ENCODE measurements at places on chromosomes 6 and 20.

- no peak for DNase-seq
Measured at GRCh38 chr20:41671143-41671542, 53.0 kb upstream of the CHD6 start.

DNA sequence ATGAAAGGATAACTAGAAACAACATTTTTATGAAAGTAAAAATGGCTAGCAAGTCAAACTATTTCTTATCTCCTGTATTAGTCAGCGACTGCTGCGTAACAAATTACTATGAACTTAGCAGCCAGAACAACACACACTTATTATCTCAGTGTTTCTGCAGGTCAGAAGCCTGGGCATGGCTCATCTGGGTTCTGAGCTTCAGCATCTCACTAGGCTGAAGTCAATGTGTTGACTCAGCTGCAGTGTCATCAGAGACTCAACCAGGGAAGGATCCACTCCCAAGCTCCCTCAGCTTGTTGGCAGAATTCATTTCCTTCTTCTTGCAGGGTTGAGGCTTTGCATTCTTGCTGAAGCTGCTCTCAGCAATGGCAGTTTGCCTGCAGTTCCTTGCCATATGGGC is 33.2 kb upstream of the IGF2R start:
- no peak for DNase-seq

DNA sequence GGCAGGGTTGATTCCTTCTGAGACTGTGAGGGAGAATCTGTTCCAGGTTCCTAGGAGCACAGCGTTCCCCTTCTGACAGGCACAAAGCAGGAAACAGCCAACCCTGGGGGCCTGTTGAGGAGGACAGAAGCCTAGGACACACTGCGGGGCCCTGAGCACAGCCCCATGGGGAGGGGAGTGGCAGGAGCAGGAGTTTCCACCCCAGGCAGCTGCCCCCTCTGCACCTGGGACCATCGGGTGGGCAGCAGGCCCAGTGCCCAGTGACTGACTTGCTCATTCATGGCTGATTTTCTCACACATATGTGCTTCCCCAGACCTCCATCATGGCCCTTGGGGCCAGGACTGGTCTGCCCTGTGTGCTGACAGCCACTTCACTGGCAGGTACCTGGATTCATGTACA is 6.2 kb upstream of the SLC22A1 start:
- no peak for DNase-seq

DNA sequence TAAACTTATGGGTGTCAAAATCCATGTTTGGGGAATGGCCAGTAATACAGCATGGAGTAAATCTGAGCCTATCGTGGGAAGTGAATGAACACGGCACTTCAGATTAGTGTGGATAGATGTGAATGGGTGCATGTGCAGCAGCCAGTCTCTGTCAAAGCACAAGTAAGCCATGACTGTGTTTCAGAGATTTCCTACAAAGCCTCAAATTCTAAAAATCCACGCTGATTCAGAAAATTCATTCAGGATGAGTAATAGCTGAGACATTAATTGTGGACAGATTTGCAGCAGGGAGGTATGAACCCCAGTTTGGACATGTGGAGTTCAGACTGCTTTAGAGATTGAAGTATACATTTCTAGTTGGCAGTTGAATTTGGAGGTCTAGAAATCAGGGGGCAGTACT is 115.1 kb downstream of the QKI start:
- DNase-seq: no peak

- DNase-seq: peak; percentile 54
Measured at GRCh38 chr6:98832284-98833056, 1.9 kb upstream of the POU3F2 start.

GRCh38 chr6:79874531-79875134 is 72.7 kb downstream of the ELOVL4 start:
- peak; percentile 17 for DNase-seq

DNA sequence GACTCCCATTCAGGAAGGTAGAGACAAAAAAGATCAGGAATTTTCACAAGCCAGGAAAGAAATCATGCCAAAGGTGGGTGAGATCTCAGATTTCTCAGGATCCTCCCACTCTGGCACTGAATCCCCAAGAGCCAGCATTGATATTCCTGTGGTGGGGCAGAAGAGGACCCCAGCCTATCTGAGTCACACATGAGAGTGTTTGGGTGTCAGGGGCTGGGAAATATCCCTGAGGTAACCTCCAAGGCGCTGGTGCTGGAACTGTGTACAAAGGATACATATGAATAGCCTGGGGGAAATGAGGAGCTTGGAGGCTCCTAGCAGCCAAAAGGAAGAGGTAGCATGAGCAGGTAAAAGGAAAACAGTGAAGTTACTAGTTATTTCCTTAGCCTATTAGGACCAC is 369.4 kb downstream of the BTBD9 start:
- DNase-seq: no peak

GRCh38 chr6:34648806-34649205 is 47.8 kb downstream of the ILRUN start:
- DNase-seq: no peak

DNA sequence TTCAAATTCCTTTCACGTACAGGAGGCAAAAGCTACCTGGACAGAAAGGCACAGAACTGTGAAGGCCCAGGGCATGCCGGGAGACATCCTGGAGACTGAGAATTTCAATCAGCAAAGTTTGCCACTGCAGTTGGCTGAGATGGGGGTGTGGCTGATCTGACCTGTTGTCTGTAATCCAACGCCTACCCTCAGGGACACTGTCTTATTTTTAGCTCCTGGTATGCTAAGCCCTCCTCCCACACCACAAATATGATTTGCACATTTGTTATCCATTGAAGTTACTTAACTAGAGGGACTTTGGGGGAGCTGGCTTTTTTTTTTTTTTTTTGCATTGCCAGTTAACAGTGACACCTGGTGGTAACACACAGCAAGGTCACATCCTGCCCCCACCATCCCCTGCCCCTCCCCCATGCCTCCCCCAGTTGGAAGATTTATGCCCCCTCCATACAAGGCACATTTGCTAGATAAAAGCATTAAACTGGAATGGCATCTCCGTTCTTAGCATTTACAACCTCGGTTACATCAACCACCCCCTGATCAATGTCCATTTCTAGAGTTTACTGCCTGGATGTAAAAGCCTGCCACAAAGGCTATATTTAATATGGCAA is 40.4 kb downstream of the TTI1 start:
- peak; percentile 31 for DNase-seq

GRCh38 chr20:24690408-24690807 is 221.0 kb downstream of the SYNDIG1 start:
- DNase-seq: no peak

DNA sequence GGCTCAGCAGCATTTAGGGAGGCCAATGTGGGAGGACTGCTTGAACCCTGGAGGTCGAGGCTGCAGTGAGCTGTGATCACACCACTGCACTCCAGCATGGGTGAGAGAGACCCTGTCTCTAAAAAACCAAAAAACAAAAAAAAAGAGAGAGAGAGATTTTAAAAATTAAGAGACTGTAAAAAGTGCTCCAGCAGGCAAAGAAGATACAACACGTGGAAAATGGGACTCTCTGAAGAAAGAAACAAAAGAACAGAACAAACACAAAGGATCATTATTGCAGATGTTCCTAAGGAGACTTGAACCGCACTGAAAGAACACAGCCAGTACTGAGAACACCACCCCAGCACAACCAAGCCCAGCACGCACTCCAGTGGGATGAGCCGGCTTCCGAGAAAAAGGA is 74.2 kb downstream of the TAF4 start:
- DNase-seq: no peak

DNA sequence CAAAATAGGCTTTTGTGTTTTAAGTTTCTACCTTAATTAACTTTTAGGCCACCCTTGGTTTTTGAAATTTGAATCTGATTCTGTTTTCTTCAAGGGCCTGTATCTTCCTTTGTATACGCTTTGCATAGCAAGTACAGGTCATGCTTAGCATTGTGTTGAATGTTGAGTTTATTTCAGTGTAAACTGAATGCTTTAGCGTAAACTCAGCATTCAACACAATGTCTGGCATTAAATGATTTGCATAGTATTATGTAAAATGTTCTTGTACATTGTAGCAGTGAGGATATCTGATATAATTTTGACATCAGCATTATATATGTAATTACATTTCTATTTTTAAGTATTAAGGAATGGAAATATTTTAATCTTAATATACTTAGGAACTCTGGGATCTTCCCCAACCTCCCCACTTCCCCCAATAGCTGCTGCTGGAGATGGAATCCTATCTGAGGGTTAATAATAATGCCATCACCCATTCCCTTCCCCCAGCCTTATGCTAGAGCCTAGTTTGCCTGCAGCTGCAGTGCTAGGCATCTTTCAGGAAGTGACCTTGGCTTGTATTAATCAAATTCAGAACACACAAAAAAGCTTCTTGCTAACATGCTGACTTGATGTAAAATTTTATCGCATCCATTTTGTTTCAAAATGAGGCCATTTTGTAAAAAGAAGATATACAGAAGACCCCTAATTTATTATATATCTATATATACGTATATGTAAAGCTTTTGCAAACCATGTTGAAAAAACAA is 73.1 kb downstream of the NCOA3 start:
- peak; percentile 28 for DNase-seq

DNA sequence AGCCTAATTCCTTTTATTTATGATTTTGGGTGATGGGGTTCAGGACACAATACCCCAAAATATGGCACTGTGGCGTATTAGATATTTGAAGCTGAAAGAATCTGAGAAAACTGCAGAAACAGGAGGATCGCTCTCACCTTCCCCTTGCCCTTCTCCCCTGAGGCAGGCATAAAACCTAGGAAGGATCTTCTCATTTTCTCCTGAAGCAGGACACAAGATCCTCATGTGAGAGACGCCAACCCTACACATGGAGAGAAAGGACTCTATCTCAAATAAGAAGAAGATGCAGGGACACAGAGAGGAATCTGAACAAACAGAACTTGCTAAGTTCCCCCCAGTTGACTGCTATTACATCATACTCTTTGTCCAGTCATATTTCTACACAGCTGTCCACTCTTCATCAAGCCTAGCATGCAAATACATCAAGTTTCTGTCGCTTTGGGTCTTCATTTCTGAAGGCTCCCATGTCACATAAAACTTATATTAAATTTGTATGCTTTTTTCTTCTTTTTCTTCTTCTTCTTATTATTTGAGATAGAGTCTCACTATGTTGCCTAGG is 109.0 kb downstream of the DTNBP1 start:
- peak; percentile 43 for DNase-seq

GRCh38 chr6:133705066-133705465 is 183.8 kb upstream of the TCF21 start:
- DNase-seq: no peak

- DNase-seq: no peak
Measured at GRCh38 chr6:124887872-124888580, 74.2 kb upstream of the RNF217 start.

- DNase-seq: no peak
Measured at GRCh38 chr6:166197361-166197760, 29.7 kb upstream of the TBXT start.

- no peak for DNase-seq
Measured at GRCh38 chr20:62044631-62045030, 21.1 kb downstream of the TAF4 start.

DNA sequence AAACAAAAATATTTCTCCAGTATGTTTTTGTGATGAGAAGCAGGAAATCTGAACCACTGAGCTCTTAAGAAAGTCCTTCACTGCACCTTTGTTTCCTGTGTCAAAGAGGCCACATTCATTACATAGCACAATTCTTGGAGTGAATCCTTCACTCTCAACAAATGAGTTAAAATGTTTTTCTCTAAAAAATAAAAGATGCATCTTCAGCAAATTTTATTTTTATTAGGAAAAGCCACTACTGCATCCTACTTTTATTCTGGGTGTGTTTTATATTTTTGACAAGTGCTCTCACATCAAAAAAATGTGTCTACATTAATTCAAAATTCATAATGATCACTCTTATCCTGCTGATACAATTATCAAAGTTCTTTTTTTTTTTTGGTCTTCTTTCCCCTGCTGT is 76.3 kb downstream of the PLCB4 start:
- no peak for DNase-seq

DNA sequence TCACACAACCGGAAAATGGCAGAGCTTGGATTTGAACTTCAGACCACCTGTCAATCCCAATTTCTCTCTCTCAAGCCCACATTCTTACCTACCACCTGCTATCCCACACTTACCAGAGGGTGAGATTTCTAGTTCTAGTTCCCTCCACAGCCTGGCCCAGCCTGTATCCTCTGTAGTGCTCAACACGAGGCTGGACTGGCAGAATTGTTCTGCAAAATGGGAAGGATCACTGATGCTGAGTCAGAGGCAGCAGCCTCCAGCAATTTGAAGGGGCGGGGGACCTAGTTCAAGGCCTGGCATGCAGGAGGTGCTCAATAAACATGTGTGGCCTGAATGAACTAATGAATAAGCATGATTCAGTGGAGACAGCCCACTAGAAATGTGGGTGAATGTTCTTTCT is 53.6 kb upstream of the TTPAL start:
- peak; percentile 79 for DNase-seq

- DNase-seq: no peak
Measured at GRCh38 chr6:4270776-4271175, 135.4 kb upstream of the ECI2 start.

DNA sequence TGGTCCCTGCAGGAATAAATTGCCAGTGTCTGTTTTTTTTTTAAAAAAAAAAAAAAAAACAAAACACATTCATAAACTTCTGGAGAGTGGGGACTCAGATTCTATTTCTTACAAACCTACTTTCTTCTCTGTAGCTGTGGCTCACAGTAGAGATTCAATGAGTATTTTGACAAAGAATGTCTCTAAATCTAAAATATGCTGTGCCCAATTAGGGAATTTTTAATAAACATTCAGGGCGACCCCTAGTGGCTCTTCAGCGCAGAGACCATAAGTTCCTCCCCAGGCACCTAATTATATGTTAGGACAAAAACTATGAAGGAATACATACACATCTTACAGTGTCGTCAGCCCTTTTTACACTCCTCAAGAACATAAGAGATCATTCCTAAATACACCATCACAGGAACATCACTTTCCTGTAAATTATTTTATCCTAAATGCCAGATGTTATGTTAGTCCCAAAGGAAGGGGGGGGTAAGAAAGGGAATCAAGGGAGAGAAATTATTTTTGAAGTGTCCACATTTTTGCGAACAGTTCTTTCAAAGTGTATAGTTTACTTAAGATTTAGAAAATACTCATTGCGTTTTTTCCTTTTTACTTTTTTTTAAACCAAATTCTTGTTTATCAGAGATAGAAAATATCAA is 21.8 kb upstream of the NAA20 start:
- peak; percentile 67 for DNase-seq

DNA sequence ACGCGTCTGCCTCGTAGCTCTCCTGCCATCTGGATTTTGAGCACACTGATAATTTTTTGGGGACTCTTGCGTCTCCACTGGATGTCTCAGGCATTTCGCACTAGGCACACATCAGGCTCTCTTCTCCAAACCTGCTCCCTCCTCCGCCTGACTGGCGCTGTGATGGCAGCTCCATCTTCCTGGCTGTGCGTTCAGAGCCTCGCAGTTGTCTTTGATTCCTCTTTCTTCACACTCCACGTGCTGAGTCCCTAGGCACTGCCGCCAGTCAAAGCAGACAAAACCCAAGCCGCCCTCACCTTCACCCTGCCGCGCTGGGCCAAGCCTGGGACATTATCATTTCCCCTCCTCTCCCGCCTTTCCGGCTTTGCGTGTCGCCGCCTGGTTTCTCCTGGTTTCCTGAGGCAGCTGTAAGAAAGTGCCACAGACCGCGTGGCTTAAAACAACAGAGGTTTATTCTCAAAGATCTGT is 778 bp downstream of the PSMG4 start:
- peak; percentile 47 for DNase-seq

All from suppressor macrophage treated with lipopolysaccharide for 1 hour (primary cell).